Occipital lobe (tissue), 3 donors: ENCODE measurements at places on chromosomes 16 and 17. TPM values are rescaled to one million over a fixed set of nuclear protein-coding genes. Genes with fewer than 3 reads are reported as not detected.

Gene KCNAB3
- 2.7 TPM for total RNA-seq

Gene CD300E
- total RNA-seq, result 0.16 TPM

Gene CDH3
- 7.5 TPM for total RNA-seq

Gene COX4I1
- total RNA-seq, result 201 TPM

Gene GUCY2D
- 0.16 TPM for total RNA-seq

Gene KRTAP1-5
- not detected for total RNA-seq

Gene SLC12A3
- not detected for total RNA-seq

Gene KIF18B
- 0.16 TPM for total RNA-seq

Gene ACSM2A
- total RNA-seq, result not detected

Gene GGNBP2
- total RNA-seq, result 60.7 TPM

Gene CA4
- 1.2 TPM for total RNA-seq

Gene PRSS22
- not detected for total RNA-seq

Gene TP53TG3F
- total RNA-seq, result not detected

Gene DPEP3
- not detected for total RNA-seq

Gene C16orf89
- total RNA-seq, result 5.0 TPM

Gene SERPINF2
- total RNA-seq, result 0.16 TPM

Gene BCAR1
- total RNA-seq, result 15.4 TPM

Gene SF3B3
- 87.3 TPM for total RNA-seq
